ENCODE measurements at places on chromosomes 6 and 20.

GRCh38 chr6:140784573-140784972 is 1348.2 kb upstream of the GJE1 start:
- DNase-seq, result no peak

GRCh38 chr6:167336844-167337630 is 12.2 kb downstream of the TTLL2 start:
- no peak for DNase-seq

- DNase-seq, result no peak
Observed at GRCh38 chr6:57183336-57183735, 11.2 kb downstream of the BAG2 start.

GRCh38 chr20:18288749-18289267 is 481 bp downstream of the ZNF133 start:
- peak; percentile 11 for DNase-seq

GRCh38 chr6:57303931-57304681 is 13.3 kb upstream of the PRIM2 start:
- no peak for DNase-seq

DNA sequence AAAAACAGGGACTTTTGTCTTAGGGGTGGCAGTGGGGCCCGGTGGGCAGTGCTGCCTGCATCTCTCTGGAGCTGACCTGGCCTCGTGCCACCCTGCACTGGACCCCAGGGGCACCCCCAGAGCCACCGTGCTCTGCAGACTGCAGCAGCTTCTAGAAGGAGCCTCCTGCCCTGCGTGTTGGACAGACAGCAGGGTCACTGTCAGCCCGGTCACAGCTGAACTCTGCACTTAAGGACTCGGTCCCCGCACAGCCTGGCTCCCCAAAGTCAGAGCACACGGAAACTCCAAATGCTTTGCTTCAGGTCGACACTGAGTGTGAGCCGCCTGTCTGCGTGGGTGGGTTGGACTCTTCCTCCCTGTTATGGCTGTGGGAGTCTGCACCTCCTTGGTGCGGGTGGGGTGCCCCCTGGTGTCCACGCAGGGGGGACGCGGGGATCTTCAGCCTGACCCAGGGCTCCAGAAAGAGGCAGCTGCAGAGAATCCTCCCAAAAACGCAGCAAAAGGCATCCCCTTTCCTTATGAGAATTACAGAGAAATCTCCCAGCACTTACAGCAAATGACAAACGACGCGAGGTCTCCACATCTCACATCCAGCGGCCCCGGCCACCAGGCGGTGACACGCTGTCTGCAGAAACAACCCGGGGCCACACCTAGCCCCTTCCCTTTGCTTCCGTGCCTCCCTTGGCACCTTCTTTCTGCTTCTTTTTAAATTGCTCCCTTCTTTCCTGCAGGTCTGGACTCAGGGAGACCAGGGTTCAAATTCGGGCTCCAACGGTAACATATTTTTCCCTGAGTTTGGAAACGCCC is 36.3 kb upstream of the DACT2 start:
- peak; percentile 75 for DNase-seq

GRCh38 chr6:38688579-38689087 is 14.3 kb downstream of the GLO1 start:
- DNase-seq, result no peak

- DNase-seq, result no peak
Observed at GRCh38 chr6:70886661-70887060, 70.2 kb downstream of the B3GAT2 start.

DNA sequence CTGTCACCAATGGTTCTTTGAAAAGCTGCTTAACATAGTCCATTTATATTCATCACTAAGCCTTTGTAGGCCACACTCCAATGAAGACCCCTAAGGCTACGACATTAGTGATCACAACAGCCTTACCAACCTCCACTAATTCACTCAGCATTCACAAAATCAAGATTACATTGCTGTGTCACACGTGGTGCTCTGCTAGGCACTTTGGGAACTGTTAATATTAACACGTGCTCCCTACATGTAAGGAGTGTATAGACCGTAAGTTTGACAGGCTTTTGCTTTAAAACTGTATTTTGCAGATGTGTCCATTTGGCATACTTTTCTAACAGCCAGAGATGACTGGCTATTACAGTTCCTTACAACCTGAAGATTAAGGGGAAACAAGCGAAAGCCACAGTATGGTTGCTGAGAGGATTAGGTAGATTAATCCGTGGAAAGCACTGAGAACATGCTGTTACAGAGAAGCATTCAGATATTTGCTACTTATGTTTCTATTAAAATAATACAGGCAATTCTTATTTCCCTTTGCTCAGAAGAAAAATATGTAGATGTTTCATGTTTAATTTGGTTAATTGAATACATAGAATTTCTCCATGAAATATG is 69.7 kb downstream of the SAMD3 start:
- no peak for DNase-seq

GRCh38 chr6:27986928-27987725 is 30.1 kb downstream of the OR2B6 start:
- DNase-seq, result no peak
